Islet precursor cell (in vitro differentiated cells): ENCODE measurements at places on chromosomes 12 and 14.

- DNase-seq, result no peak
Measured at GRCh38 chr12:108367436-108367835, 28.3 kb upstream of the CMKLR1 start.

- peak; percentile 88 for DNase-seq
Measured at GRCh38 chr12:1357171-1357570, 237.2 kb downstream of the FBXL14 start.

- DNase-seq, result no peak
Measured at GRCh38 chr12:104345234-104346066, 41.9 kb downstream of the EID3 start.

- peak; percentile 58 for DNase-seq
Measured at GRCh38 chr12:52926596-52927234, 21.8 kb upstream of the KRT8 start.

DNA sequence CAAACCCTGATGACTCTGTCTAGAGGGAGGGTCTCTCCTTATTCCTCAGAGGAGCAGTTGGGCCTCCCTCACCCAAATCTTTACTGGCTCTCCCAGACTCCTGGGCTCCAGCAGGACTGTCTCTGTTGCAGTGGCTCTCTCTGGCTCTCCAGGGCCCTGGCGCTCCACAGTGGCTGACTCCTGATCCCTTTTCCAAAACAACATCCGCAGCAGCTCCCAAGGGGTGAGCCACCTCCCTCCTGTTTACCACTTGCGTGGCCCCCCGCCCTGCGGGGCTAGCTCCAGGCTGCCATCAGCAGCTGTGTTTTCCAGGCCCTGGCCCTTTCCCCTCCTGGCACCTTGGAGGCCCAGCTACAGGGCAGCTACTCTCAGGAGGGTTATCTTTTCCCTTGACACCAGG is 123.5 kb downstream of the CALM1 start:
- no peak for DNase-seq

DNA sequence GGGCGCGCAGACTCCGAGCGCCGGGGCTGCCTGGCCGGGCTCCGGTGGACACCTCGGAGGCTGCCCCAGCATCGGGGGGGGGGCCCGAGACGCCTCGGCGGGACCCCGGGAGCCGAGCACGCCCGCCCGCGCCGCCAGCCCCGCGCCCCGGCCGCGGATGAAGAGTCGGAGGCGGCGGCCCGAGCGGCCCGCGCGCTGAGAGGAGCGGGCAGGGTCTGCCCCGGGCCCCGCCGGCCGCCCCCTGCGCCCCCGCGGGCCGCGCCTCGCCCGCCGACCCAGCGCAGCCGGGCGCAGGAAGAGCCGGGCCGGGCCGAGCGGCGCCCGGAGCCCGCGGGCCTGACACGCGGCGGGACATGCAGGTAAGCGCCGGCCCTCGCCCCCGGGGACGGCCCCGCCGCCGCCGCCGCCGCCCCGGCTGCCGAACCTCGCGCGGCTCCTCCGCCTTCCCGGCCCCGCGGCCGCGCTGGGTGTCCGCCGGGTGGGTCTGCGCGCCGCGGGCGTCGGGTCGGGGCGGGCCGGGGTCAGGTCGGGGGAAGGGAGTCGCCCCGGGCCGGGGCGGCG is 63.7 kb downstream of the FBXL14 start:
- DNase-seq, result peak; percentile 56
